NCI-H748 treated with DMSO at 0.1 percent for 48 hours (cell line): ENCODE measurements at places on chromosomes 6 and 20.

DNA sequence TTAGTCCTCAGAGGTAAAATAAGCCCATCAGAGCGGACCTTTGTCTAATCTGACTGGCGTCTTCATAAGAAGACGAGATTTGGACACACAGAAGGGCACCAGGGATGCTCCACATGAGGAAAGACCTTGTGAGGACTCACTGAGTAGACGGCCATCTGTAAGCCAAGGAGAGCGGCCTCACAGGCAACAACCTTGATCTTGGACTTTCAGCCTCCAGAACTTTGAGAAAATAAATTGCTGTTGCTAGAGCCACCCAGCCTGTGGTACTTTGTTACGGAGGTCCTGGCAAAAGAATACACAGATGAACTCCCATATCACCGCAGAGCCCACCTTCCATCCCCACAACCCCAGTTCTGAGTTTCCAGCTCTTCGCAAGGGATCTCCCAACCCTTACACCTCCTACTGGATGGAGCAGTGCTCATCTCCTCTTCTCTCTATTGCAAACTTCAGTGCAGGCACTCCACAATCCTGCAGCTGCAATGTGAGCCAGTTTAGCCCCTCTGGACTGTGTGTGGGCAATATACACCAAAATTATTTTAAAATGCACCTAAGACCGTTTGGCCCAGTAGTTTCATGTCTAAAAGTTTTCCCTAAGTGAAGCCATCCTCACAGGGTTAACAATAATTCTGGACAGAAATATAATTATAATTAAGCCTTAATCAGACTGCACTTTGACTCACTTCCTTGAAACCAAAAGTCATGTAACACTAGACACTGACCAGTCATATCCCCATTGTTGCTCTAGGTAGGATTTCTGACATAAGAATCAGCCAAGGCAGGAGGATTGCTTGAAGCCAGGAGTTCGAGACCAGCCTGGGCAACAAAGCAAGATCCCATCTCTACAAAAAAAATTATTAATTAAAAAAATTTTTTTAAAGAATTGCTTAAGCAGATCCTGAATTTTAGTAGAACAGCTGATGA lies 8.8 kb upstream of the TRIM31 start:
- no peak for DNase-seq

DNA sequence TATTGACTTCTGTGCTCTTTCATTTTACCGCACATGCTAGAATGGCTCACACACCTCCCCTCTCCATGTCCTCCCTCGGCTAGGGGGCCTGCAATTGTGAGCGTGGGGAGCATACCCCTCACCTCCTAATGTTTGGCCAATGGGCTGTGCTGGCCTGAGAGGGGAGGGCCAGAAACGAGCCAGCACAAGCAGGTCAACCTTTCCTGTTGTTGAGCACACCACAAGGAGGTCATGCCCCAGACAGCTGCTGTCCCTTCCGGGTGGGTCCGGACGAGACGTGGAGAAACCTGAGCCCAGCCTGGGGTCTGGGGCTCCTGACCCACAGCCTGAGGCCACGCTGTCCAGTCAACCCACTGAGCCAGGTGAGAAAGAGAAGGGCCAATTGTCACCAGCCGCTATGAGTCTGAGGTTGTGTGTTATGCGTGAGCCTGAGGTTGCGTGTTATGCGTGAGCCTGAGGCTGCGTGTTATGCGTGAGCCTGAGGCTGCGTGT lies 77.4 kb downstream of the TTLL2 start:
- no peak for DNase-seq

- DNase-seq: no peak
Observed at GRCh38 chr20:50814438-50815161, 19.7 kb downstream of the BCAS4 start.

GRCh38 chr20:54364919-54365318 lies 110.5 kb upstream of the DOK5 start:
- DNase-seq: no peak

DNA sequence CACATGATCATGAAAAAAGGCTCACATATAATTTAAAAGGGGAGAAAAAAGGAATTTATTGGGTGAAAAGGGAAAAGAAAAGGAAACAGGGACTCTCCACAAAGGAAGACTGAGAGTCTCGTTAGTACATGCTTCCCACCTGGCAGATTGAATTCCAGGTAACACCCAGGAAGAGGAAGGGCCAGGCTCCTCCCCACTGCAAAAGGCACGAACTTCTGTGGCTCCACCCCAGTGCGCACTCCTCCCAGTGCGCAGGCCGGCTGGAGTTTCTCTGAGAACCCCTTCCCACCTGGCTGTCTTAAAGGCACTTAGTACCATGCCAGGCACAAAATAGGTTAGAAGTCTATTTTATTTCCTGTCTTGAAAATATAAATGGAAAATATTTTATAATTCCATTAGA lies 129.8 kb downstream of the COL12A1 start:
- no peak for DNase-seq

DNA sequence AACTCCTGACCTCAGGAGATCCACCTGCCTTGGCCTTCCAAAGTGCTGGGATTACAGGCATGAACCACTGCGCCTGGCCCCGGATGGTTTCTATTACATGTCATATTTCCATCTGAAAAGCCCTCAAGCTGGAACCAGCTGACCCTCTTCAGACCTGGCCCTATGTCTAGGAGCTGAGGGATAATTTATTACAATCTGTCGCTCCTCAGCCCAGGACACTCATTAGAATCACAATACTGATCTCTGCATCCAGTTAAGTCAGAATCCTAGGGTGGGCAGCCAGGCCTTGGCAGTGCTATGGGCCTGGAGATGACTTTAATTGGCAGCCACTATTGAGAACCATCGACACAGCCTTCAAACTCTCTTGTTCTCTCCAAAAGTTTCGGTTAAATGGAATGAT lies 162.6 kb upstream of the SNX9 start:
- no peak for DNase-seq

GRCh38 chr6:46983007-46983411 lies 59.1 kb downstream of the ADGRF1 start:
- peak; percentile 11 for DNase-seq

GRCh38 chr20:59752704-59753460 lies 148.5 kb downstream of the PHACTR3 start:
- DNase-seq: no peak

GRCh38 chr20:18750735-18751134 lies 62.8 kb upstream of the SCP2D1 start:
- DNase-seq: peak; percentile 54

DNA sequence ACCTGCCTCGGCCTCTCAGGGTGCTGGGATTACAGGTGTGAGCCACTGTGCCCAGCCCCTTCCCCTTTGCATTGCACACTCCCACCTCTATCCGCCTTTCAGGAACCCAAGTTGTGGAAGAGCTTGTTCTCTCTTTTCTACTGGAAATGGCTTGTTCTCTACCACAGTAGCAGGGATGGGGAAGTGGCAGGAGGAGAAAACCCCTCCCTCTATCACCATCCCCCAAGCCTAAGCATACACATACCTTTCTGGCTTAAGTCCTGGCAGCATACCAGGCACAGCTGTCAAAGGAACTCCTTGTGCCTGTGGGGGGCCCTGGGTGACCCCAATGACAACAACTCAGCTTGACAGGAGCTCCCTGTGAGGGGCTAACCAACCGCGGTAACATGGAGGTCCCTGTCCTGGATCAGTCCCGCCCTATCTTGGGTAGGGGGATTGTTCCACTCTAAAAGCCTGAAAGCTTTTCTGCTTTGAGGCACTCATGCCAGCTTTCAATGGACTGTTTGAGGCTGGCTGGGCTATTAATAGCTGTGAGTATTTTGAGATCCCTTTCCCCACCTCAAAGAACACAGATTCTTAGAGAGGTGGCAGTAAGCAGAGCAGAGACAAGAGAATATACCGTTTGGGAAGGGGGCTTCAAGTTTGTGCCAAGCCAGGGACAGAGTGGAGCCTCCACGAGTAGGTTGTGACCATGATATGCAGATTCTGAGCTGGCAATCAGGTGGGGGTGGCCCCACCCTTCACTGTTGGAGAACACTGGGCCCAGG lies 2.3 kb downstream of the KLHDC3 start:
- no peak for DNase-seq

- no peak for DNase-seq
Observed at GRCh38 chr20:43438578-43439316, 18.9 kb upstream of the SRSF6 start.

- no peak for DNase-seq
Observed at GRCh38 chr6:13846841-13847240, 32.5 kb upstream of the MCUR1 start.

- no peak for DNase-seq
Observed at GRCh38 chr6:110188791-110189190, 8.6 kb downstream of the CDC40 start.

DNA sequence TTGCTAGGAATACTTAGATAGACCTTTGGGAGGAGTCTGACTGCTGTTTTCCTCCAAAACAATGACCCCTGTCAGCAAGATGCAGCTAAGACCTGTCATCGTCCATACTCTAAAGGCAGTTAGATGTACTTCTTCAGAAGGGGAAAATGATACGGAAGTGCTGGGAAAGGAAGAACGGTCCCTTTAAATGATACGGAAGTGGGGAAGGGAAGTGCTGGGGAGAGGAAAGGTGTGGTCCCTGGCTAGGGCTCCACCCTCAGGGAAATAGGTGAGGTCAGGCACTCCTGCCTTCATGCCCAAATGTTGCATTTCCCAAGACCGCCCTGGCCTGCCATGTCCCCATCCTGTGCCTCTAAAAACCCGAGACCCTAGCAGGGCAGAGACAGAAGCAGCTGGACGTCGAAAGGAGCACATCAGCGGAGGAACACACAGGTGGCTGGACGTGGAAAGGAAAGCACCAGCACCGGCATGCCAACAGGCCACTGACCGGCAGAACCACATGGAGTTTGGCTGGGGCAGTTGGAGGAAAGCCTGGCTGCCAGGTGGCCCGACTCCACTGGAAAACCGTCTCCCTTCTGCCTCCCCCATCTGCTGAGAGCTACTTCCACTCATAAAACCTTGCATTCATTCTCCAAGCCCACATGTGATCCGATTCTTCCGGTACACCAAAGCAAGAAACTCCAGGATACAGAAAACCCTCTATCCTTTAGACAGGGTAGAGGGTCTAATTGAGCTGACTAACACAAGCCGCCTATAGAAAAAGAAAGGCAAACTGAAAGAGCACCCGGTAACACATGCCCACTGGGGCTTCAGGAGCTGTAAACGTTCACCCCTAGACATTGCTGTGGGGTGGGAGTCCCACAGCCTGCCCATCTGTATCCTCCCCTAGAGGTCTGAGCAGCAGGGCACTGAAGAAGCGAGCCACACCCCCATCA lies 94.6 kb downstream of the FAXC start:
- no peak for DNase-seq

DNA sequence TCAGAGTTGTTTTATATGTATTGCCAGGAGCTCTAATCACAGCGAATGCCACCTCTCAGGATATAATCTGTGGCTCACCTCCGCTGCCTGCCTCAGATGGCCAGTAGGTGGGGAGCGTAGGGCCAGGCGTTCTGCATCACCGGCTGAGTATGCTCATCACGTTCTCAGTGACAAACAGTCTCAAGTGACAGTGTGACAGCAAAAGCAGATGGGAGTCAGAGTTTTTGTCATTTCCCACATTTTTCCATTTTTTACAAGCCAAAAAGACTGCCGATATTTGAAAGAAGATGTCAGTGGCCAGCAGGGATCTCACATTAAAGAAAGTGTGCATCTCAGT lies 208.7 kb downstream of the ALDH8A1 start:
- DNase-seq: no peak

GRCh38 chr20:59151820-59152219 lies 11.8 kb upstream of the ZNF831 start:
- no peak for DNase-seq

DNA sequence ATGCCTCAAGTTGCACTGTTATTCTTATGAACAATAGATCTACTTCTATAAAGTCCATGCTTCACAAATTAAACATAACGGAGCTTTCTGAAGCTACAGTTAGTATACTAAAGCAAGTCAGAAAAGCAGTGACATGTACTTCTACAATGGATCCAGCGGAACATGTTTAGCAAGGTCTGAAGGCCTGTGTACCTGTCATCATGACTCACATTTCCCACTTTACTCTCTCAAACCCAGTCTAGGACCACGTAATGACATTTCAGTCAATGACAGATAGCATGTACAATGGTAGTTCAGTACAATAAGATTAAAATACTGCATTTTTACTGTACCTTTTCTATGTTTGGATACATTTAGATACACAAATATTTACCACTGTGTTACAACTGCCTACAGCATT lies 132.1 kb downstream of the MMS22L start:
- DNase-seq: no peak
